ENCODE measurements at places on chromosomes 4 and X.

DNA sequence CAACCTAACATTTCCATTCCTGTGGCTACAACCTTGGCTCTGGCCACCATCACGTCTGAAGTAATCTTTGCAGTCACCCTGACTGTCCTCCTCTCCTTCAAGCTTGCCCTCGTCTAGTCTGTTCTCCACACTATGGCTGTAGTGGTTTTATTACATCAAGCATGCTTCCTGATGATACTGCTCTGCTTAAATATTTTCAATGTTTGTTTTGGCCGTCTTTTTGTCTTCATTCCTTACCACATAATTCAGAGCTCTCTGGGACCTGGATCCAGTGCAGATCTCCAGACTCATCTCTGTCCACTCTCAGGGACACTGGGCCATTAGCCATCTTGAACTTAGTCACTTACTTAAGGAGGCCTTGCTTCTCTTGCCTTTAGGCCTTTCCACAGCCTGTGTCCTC lies 27.7 kb upstream of the FREM3 start:
- no peaks in the 10 kb centered on the region for H3K36me3 ChIP-seq
- DNase-seq: no peak
- H3K27ac ChIP-seq: no peak overlapping the region
- no peaks in the 10 kb centered on the region for H3K4me1 ChIP-seq
- H3K27me3 ChIP-seq: no peaks in the 10 kb centered on the region

GRCh38 chrX:13131396-13132137 lies 87.1 kb upstream of the FAM9C start:
- DNase-seq: no peak
- H3K27ac ChIP-seq: no peak overlapping the region
- H3K27me3 ChIP-seq: no peaks in the 10 kb centered on the region
- no peaks in the 10 kb centered on the region for H3K36me3 ChIP-seq

DNA sequence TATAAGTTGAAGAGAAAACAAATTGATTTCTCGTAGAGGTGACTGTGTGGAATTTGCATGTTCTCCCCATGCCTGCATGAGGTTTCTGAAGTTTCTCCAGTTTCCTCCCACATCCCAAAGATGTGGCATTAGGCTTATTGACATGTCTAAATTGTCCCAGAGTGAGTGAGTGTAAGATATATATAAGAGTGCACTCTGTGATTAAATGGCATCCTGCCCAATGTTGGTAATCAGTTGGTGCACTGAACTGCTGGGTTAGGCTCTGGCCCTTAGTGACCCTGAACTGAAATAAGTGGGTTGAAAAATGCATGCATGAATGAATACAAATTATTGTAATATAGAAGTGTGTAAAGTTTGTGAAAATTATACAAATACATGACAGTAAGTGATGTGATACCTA lies 1106.5 kb downstream of the TECRL start:
- no peak overlapping the region for H3K4me3 ChIP-seq
- no peaks in the 10 kb centered on the region for H3K27me3 ChIP-seq
- H3K36me3 ChIP-seq: no peaks in the 10 kb centered on the region
- no peaks in the 10 kb centered on the region for H3K4me1 ChIP-seq
- DNase-seq: no peak

- H3K36me3 ChIP-seq: no peaks in the 10 kb centered on the region
- DNase-seq: no peak
- peaks cover 13% of the 10 kb centered on the region for H3K27me3 ChIP-seq
- no peaks in the 10 kb centered on the region for H3K4me1 ChIP-seq
Observed at GRCh38 chr4:162957521-162958143, 209.1 kb downstream of the NAF1 start.

GRCh38 chr4:111198446-111198845 lies 575.6 kb upstream of the PITX2 start:
- no peaks in the 10 kb centered on the region for H3K27me3 ChIP-seq
- DNase-seq: no peak
- no peaks in the 10 kb centered on the region for H3K36me3 ChIP-seq
- no peaks in the 10 kb centered on the region for H3K4me1 ChIP-seq
- H3K4me3 ChIP-seq: no peak overlapping the region

Measured in type B pancreatic cell (in vitro differentiated cells).